Activated CD4-positive, alpha-beta memory T cell treated with anti-CD3 and anti-CD28 coated beads, Interleukin-2, amount 10 ng/mL, durations not matched to agents 7 days and 5 days (primary cell): ENCODE measurements at places on chromosomes 2 and 18.

GRCh38 chr2:127115471-127116199 is 8.7 kb upstream of the BIN1 start:
- H3K27ac ChIP-seq = no peak overlapping the region
- H3K4me1 ChIP-seq = no peaks in the 10 kb centered on the region
- DNase-seq = no peak
- H3K36me3 ChIP-seq = no peaks in the 10 kb centered on the region

DNA sequence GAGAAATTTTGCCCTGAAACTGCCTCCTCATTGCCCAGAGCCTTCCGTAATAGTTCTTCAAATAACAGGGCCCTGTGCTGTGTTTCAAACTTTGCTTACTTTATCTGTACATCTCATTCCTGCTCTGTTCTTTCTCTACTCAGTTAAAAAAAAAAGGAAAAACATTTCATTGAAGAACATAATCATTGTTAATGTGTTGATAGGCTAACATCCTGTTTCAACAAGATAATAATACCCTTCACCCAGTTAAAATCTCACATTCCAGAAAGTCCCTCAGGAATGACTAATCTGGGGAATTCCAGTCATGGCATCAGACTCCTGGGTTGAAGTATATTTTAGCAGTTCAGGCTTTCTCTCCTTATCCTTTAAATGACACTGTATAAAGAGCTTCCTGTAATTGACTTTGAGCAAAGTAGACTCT is 45.6 kb upstream of the ITGAV start:
- H3K36me3 ChIP-seq = no peaks in the 10 kb centered on the region
- H3K27me3 ChIP-seq = peaks cover 13% of the 10 kb centered on the region
- H3K27ac ChIP-seq = no peak overlapping the region
- DNase-seq = no peak
- H3K4me3 ChIP-seq = no peak overlapping the region
- H3K4me1 ChIP-seq = no peaks in the 10 kb centered on the region

DNA sequence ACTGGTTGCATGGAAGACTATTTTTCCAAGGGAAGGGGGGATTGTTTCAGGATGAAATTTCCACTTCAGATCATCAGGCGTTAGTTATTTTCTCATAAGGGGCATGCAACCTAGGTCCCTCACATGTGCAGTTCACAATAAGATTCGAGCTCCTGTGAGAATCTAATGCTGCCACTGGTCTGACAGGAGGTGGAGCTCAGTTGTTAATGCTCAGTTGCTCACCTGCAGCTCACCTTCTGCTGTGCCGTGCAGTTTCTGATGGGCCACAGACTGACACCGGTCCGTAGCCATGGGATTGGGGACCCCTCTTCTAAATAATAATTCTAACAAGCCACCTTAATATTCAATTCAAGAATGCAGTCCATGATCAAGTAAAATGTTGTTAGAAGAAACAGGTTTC is 34.9 kb downstream of the PLCL1 start:
- H3K4me3 ChIP-seq = no peak overlapping the region
- peaks cover 9% of the 10 kb centered on the region for H3K27me3 ChIP-seq
- no peak overlapping the region for H3K27ac ChIP-seq
- H3K36me3 ChIP-seq = no peaks in the 10 kb centered on the region

DNA sequence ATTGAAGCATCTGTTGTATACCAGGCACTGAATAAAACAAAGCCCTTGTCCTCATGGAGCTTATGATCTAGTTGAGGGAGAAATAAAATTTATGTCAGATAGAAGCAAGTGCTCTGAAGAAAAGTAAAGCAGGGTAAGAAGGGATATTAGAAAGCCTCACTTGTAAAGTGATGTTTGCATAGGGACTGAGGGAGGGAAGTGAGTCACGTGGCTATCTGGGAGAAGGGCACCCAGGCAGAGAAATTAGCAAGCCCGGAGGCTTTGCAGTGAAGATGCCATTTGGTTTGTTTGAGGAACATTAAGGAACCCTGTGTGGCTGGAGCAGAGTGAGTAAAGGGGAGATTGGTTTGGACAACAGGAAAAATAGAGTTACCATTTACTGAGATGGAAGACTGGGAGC is 52.1 kb downstream of the RBBP8 start:
- peaks cover 28% of the 10 kb centered on the region for H3K36me3 ChIP-seq
- no peak overlapping the region for H3K27ac ChIP-seq
- no peak overlapping the region for H3K4me3 ChIP-seq
- no peak for DNase-seq
- H3K27me3 ChIP-seq = no peaks in the 10 kb centered on the region

DNA sequence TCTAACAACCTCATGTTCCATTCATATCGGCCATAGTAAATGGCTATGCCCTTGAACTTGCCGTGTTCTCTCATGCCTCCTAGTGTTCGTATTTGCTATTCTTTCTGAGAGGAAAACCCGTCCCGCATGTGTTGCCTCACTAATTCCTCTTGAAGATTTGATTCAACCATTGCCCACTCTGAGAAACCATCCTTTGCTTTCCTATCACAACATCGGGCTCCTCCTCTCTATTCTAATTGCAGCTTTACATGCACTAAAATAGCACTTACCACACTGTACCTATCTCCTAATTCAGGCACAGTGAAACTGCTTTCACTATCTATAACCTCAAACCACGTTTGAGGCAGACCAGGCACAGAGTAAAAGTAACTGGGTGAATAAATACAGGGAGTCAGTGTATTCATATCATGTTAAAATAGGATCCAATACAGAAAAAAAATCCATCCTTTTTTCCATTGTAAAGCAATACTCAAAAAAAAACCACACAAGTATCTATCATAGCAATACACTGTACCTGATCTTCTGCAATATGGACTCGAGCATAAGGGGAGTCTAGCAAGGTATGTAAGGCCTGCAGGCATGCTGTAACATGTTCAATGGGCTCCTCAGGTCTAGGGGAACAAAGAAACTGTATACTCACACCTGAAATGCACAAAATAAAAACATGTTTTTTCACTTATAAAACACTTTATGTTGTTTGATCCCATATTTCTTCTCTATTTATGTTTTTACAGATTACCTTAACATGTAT is 39.0 kb upstream of the STRN start:
- H3K4me1 ChIP-seq = peaks cover 8% of the 10 kb centered on the region
- peaks cover 2% of the 10 kb centered on the region for H3K27me3 ChIP-seq
- H3K27ac ChIP-seq = no peak overlapping the region
- no peak overlapping the region for H3K4me3 ChIP-seq

DNA sequence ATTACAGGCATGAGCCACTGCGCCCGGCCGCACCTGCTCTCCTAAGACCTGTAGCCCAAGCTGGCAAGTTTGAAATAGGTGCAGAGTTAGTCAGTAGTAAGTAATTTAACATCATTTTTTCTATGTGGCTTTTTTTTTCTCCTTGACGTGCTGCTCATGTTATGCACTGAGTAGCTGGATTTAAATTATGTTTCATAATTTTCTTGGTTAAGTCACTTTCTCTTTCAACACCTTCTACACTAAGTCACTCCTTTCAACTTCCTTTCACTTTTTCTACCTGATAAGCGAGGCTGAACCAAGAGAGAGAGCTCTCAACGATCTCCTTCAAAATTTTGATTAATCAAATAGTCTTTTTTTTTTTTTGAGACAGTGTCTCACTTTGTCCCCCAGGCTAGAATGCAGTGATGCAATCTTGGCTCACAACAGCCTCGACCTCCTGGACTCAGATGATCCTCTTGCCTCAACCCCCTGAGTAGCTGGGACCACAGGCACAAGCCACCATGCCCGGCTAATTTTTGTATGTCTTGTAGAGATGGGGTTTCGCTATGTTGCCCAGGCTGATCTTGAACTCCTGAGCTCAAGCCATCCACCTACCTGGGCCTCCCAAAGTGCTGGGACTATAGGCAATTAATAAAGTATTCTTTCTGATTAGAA is 13.1 kb downstream of the CASP8 start:
- no peaks in the 10 kb centered on the region for H3K27me3 ChIP-seq
- DNase-seq = no peak
- H3K36me3 ChIP-seq = peaks cover 93% of the 10 kb centered on the region

DNA sequence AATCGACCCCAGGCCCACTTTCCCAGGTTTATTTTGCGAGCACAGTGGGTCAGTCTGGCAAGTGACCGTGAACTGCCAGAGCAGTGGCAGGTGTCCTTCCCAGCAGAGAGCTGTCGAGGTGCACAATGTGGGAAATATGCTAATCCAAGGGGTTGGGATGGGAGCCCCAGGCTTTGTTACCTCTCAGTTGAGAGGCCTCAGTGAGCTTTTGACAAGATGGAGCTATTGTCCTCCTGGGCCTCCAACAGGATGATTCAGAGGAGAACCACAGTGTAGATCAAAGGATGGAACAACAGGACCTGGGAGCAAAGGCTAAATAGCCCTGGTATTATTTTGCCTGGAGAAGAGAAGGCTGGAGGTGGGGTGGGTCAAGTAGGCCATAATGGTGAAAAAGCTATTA is 150.8 kb downstream of the NCKAP5 start:
- H3K27me3 ChIP-seq = no peaks in the 10 kb centered on the region
- H3K36me3 ChIP-seq = no peaks in the 10 kb centered on the region
- H3K4me1 ChIP-seq = no peaks in the 10 kb centered on the region
- DNase-seq = no peak
- no peak overlapping the region for H3K27ac ChIP-seq

- H3K27ac ChIP-seq = no peak overlapping the region
- H3K4me3 ChIP-seq = no peak overlapping the region
- no peaks in the 10 kb centered on the region for H3K4me1 ChIP-seq
Measured at GRCh38 chr2:28185153-28185552, 207.5 kb upstream of the FOSL2 start.

- no peaks in the 10 kb centered on the region for H3K4me1 ChIP-seq
- no peak for DNase-seq
- no peak overlapping the region for H3K27ac ChIP-seq
- no peak overlapping the region for H3K4me3 ChIP-seq
- no peaks in the 10 kb centered on the region for H3K36me3 ChIP-seq
Measured at GRCh38 chr2:185700883-185701282, 37.7 kb upstream of the FSIP2 start.

GRCh38 chr18:79387214-79387613 is 8.5 kb upstream of the NFATC1 start:
- peaks cover 2% of the 10 kb centered on the region for H3K4me1 ChIP-seq
- H3K36me3 ChIP-seq = no peaks in the 10 kb centered on the region
- H3K27me3 ChIP-seq = peaks cover 33% of the 10 kb centered on the region
- H3K4me3 ChIP-seq = no peak overlapping the region
- no peak for DNase-seq
- no peak overlapping the region for H3K27ac ChIP-seq

GRCh38 chr2:213932-214693 is 49.7 kb downstream of the SH3YL1 start:
- no peak overlapping the region for H3K4me3 ChIP-seq
- H3K27ac ChIP-seq = no peak overlapping the region
- H3K36me3 ChIP-seq = no peaks in the 10 kb centered on the region
- no peak for DNase-seq
- peaks cover 9% of the 10 kb centered on the region for H3K27me3 ChIP-seq
- no peaks in the 10 kb centered on the region for H3K4me1 ChIP-seq

DNA sequence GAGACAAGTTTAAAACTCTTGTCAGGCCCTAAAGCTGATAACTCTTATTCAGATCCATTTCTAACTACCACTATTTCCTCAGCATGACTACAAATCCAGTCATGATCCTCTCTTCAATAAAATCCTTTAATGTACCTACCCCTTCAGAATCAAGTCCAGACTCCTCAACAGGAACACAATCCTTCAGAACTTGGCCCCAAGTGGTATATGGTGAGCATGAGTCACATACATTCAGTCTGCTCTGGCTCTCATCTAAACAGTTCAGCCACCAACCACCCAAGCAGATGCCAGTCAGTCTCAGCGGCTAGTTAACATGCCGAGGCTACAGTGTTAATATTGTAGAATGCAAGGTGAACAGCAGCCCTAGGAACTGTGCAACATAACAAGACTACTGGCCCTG is 9.7 kb downstream of the LMAN2L start:
- peaks cover 55% of the 10 kb centered on the region for H3K36me3 ChIP-seq
- H3K27ac ChIP-seq = no peak overlapping the region
- peaks cover 5% of the 10 kb centered on the region for H3K4me1 ChIP-seq
- DNase-seq = no peak
- no peaks in the 10 kb centered on the region for H3K27me3 ChIP-seq

- H3K27ac ChIP-seq = no peak overlapping the region
- H3K4me1 ChIP-seq = no peaks in the 10 kb centered on the region
- H3K4me3 ChIP-seq = no peak overlapping the region
- H3K27me3 ChIP-seq = peaks cover 11% of the 10 kb centered on the region
Measured at GRCh38 chr18:49611316-49611715, 49.5 kb downstream of the LIPG start.

GRCh38 chr18:67599277-67599676 is 82.8 kb upstream of the DSEL start:
- DNase-seq = no peak
- no peaks in the 10 kb centered on the region for H3K27me3 ChIP-seq
- no peaks in the 10 kb centered on the region for H3K4me1 ChIP-seq
- no peaks in the 10 kb centered on the region for H3K36me3 ChIP-seq
- no peak overlapping the region for H3K4me3 ChIP-seq

- DNase-seq = peak; percentile 61
- peak overlapping the region; percentile 1 for H3K27ac ChIP-seq
- H3K4me1 ChIP-seq = peaks cover 47% of the 10 kb centered on the region
- H3K4me3 ChIP-seq = no peak overlapping the region
Measured at GRCh38 chr2:241741016-241741415, 6.6 kb downstream of the D2HGDH start.

- peaks cover 14% of the 10 kb centered on the region for H3K27me3 ChIP-seq
- H3K36me3 ChIP-seq = peaks cover 9% of the 10 kb centered on the region
- H3K4me3 ChIP-seq = no peak overlapping the region
Measured at GRCh38 chr2:241025639-241026038, 27.2 kb downstream of the SNED1 start.

GRCh38 chr2:37852585-37853014 is 72.5 kb upstream of the RMDN2 start:
- no peaks in the 10 kb centered on the region for H3K36me3 ChIP-seq
- no peak overlapping the region for H3K27ac ChIP-seq
- H3K4me3 ChIP-seq = no peak overlapping the region
- no peak for DNase-seq

- DNase-seq = no peak
- H3K4me1 ChIP-seq = peaks cover 13% of the 10 kb centered on the region
- peaks cover 6% of the 10 kb centered on the region for H3K27me3 ChIP-seq
- no peaks in the 10 kb centered on the region for H3K36me3 ChIP-seq
Measured at GRCh38 chr18:7575465-7576028, 8.4 kb downstream of the PTPRM start.

- H3K4me1 ChIP-seq = no peaks in the 10 kb centered on the region
- H3K27ac ChIP-seq = no peak overlapping the region
- H3K27me3 ChIP-seq = peaks cover 3% of the 10 kb centered on the region
- H3K4me3 ChIP-seq = no peak overlapping the region
- DNase-seq = no peak
Measured at GRCh38 chr2:215622837-215623236, 187.0 kb upstream of the FN1 start.

- H3K36me3 ChIP-seq = peaks cover 2% of the 10 kb centered on the region
- H3K4me1 ChIP-seq = peaks cover 11% of the 10 kb centered on the region
- DNase-seq = no peak
- H3K4me3 ChIP-seq = peak overlapping the region; percentile 48
Measured at GRCh38 chr2:88450925-88451810, 1.3 kb downstream of the FOXI3 start.

- no peak overlapping the region for H3K27ac ChIP-seq
- peaks cover 29% of the 10 kb centered on the region for H3K27me3 ChIP-seq
- H3K36me3 ChIP-seq = no peaks in the 10 kb centered on the region
- DNase-seq = no peak
- no peaks in the 10 kb centered on the region for H3K4me1 ChIP-seq
- no peak overlapping the region for H3K4me3 ChIP-seq
Measured at GRCh38 chr2:233705911-233706506, 6.7 kb upstream of the UGT1A5 start.
